NCI-H1436 (cell line): ENCODE measurements at places on chromosomes 1 and 21.

- peak; percentile 92 for DNase-seq
Measured at GRCh38 chr1:1136547-1137230, 20.8 kb upstream of the C1orf159 start.

DNA sequence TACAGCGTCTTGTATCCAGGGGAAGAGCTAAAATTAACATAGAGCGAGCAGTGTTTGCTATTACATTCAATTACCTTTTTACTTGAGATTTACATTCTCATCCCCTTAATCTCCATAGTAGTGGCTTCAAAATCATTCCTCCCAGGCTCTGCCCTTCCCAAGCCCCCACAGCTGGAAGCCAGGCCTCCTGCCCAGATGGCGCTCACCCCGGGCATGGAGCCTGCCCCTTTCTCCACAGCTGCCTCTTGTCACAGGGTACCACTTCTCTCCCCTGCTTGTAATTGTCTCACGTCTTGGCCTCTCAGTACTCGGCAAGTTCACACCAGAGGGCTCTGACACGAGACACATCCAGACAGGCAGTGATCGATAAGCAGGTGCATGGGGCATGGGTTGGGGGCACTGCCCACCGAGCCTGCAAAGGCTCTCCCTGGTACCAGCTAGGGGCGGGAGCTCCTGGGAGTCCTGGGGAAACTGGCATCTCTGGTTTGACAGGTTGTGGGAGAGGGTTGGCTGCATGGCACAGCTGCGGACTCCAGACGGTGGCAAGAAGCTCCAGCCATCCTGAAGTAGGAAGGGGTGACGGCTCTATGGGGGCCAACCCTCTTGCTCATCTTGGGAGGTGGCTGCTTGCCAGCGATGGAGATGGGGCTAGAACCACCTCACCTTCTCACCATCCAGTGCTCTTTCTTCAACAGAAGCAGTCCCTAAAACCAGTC is 20.1 kb downstream of the CASZ1 start:
- DNase-seq = no peak

DNA sequence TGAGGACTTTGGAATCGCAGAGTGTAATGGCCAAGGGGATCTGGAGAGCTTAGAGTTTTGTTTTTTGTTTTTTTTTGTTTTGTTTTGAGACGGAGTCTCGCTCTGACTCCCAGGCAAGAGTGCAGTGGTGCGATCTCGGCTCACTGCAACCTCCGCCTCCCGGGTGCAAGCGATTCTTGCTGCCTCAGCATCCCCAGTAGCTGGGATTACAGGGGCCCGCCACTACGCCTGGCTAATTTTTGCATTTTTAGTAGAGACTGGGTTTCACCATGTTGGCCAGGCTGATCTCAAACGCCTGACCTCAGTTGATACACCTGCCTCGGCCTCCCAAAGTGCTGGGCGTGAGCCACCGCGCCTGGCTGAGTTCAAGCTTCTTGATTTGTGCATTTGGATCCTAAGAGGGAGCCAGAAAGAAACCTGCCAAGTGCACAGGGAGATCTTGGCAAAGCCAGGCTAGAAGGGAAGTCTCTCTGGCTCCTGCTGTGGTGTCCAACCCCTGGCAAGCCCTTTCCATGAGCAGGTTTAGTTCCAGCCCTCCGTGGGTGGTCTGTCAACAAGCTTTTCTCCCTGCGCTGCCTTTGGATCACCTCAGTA is 852 bp downstream of the FAAH start:
- no peak for DNase-seq

DNA sequence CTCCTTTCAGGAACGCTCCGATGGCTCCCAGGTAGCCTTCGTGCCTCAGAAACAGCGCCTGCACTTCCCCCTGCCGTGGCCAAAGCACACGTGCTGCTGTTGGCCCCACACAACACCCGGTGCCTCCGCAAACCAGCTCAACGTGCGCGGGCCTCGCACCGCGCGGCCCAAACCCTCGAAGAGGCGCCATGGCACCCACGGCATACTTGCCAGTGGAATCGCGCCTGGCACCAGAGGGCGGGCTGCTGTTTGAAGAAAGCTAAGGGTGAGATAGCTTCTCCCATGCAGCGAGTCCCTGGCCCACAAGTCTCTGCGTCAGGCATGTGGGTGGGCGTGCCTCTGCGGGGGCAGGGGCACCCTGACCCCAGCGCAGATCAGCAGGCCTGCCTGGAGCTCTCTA is 7.9 kb downstream of the PANK4 start:
- no peak for DNase-seq

GRCh38 chr1:214537219-214537618 is 14.2 kb downstream of the PTPN14 start:
- no peak for DNase-seq

- no peak for DNase-seq
Measured at GRCh38 chr1:27630859-27631491, 4.0 kb downstream of the FGR start.

- DNase-seq = no peak
Measured at GRCh38 chr21:19540287-19540686, 1136.7 kb upstream of the TMPRSS15 start.

GRCh38 chr1:21126324-21126723 is 50.4 kb downstream of the EIF4G3 start:
- no peak for DNase-seq

- DNase-seq = peak; percentile 86
Measured at GRCh38 chr1:27527223-27527889, 37.4 kb upstream of the WASF2 start.

DNA sequence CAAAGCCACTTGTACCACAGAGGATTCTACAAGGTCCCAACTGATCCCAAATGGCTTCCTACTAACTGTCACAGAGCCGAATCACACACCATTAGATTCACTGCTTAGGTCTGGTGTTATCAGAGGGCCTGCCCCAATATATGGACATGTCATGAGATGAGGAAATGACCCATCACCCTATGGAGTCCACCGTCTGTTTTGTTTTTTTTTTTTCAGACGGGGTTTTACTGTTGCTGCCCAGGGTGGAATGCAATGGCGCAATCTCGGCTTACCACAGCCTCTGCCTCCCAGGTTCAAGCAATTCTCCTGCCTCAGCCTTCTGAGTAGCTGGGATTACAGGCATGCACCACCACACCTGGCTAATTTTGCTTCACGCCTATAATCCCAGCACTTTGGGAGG is 83.8 kb upstream of the ETS2 start:
- no peak for DNase-seq

DNA sequence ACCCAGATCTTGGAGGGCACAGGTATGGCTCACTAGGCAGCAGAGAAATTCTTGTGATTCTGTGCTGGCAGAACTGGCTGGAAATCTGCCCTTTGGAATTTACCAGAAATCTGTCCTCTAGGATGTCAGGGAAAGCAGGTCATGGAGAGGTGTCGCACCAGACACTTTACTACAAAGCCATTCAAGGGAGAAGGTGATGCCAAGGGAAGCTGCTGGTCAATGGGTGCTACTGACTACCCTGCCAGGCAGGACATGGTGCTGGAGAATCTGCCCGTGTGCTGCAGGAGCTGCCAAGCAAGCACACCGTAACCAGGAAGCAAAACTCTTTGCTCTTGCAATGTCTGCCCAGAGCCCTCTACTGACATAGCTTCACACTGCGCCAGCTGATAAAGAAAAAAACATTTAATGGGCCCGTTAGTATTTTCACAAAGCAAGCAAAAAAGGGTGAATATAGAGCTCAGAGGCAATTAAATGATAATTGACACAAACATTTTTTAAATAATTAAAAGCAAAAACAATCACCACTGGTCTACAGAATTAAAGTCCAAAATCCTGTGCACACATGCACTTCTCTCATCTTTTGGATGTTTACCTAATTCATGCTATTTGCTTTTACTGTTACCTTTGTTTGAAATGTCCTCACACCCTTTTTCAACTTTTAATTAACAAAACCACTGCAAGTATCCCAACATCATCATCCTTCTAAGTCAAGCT is 7.2 kb upstream of the FBXO28 start:
- no peak for DNase-seq

- DNase-seq = no peak
Measured at GRCh38 chr21:16086936-16087335, 357.2 kb downstream of the USP25 start.

DNA sequence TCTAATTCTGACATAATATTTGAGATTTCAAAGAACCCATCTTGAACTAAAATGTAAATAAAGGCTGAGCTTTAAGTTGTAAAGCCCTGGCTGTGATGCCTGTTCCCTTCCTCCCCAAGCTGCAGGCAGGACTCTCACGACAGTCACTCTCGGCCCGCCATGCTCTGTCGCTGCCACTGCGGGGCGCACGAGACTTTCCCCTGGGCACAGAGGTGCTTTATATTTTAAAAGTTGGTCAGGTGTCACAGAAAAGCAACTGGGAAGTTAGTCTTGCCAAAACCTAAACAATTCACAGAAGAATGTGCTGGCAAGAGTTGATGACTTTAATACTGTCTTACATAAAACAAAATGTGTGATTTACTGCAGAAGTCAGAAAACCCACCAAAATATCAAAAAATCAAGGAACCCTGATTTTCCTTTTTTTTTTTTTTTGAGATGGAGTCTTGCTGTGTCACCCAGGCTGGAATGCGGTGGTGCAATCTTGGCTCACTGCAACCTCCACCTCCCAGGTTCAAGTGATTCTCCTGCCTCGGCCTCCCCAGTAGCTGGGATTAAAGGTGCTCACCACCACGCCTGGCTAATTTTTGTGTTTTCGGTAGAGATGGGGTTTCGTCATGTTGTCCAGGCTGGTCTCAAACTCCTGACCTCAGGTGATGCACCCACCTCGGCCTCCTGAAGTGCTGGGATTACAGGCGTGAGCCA is 10.7 kb downstream of the LRRC47 start:
- no peak for DNase-seq

DNA sequence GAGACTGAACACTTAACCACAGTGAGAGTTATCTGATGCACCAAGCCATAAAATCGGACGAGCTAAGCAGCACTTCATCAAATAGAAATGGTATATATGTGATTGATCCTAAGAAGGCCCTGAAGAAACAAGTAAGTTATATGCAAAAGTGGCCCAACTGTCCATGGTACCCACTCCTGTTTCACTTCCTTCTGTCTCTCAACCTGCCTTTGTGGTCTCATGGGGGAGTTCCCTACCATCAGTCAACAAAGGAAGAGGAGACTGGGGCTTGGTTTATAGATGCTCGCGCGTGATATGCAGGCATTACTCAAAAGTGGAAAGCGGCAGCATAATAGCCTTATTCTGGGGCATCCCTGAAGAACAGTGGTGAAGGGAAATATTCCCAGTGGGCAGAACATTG is 543.9 kb upstream of the ADGRL4 start:
- DNase-seq = no peak

- DNase-seq = no peak
Measured at GRCh38 chr1:193303849-193304248, 117.4 kb upstream of the B3GALT2 start.
